ENCODE measurements at places on chromosomes 13 and 19.

GRCh38 chr19:48169578-48169938 is 586 bp downstream of the LIG1 start:
- DNase-seq, result peak; percentile 93

GRCh38 chr19:41708481-41708880 is at the start of gene CEACAM5:
CEACAM5 (plus strand) TSS chr19:41708626; CDS start chr19:41708732, 106 bp downstream.
- DNase-seq, result no peak

DNA sequence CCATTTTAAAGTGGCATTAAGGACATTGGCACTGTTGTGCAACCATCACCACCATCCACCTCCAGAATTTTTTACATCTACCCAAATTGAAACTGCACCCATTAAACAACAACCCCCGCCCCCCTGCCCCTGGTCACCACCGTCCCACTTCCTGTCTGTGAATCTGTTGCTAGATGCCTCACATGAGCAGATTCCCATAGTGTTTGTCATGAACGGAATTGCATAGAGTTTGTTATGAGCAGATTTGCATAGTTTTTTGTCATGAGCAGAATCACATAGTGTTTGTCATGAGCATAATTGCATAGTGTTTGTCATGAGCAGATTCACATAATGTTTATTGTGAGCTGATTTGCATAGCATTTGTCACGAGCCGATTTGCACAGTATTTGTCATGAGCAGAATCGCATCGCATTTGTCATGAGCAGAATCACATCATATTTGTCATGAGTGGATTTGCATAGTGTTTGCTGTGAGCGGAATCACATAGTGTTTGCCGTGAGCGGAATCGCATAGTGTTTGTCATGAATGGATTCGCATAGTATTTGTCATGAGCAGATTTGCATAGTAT is 54.0 kb upstream of the GTF3A start:
- DNase-seq, result no peak

- no peak for DNase-seq
Measured at GRCh38 chr13:71156550-71156949, 710.5 kb downstream of the DACH1 start.

DNA sequence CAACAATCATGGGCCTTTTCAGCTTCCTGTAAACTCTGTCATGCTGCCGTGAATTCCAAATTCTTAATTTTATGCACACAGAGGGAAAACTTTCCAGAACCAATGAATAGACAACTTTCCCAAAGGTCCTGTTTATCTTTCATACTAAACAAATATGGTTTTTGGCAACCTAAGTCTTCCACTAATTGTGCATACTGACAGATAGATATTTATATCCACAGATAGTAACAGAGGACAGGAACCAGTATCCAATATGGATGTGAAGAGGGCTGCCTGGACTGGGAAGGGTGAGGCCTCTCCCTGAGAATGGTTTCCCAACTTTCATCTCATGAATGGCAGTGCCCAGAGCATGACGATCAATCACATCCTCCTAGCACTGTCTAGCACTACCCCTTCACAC is 80.4 kb downstream of the MRPL57 start:
- DNase-seq, result no peak
